Colonic mucosa (tissue), 4 donors: ENCODE measurements at places on chromosomes 4 and X. TPM values are rescaled to one million over a fixed set of nuclear protein-coding genes. Genes with fewer than 3 reads are reported as not detected.

- peak; percentile 50 for DNase-seq
Observed at GRCh38 chr4:148443512-148444295, 1.5 kb upstream of the NR3C2 start.

GRCh38 chrX:76922100-76922499 lies 494.6 kb downstream of the MAGEE1 start:
- no peak for DNase-seq

PNCK gene
- total RNA-seq, result 1.9 TPM

RCHY1 gene
- total RNA-seq, result 31.4 TPM

GRCh38 chr4:154740462-154740861 lies 3.3 kb upstream of the LRAT start:
- DNase-seq, result no peak

- no peak for DNase-seq
Observed at GRCh38 chr4:10640561-10641201, 43.9 kb downstream of the CLNK start.

DNA sequence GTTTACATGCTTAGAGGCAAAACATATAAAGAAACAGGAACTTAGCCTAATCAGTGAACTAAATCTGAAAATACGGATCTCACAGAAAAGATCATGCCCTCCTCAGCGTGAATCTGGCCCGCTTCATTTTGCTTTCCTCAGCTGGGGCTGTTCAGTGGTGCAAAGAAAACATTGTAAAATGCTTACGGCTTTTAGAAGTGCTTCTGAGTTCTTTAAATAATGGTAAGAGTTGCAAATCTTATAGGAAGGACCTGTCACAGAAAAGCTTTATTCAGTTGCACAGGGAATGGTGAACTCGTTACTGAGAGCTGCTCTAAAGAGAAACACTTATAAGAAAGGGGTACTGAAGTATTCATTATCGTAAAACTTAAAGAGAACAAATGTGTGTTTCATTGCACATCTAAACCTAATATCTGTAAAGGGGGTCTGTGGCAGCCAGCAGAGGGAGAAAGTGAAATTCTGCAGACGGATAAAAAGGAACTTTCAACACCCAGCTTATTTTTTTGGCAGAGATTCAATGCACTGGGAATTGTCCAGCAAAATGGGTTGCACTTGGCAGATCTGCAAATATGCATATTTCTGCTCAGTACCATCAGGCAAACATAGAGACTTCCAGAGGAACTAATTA lies 139.2 kb upstream of the ANK2 start:
- DNase-seq, result no peak

IL1RAPL2 gene
- not detected for total RNA-seq

DNA sequence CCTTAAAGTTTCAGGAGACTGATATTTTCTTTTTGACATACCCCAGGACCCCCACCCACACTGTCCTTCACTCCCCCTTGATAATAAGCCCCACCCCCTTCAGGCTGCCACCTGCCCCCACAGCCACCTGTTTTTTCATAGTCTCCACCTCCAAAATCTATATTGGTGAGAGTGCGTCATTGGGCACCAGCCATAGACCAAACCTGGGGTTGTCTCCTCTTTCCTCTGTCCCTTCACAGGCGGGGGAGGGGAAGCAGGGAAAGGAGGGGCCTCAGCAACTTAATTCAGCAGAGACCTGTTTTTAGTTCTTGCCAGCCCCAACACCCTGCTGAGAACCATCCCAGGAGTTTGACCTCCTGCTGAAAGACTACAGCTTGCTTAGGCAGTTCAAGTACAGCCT lies 1.1 kb downstream of the ARHGAP36 start:
- DNase-seq, result no peak

DNA sequence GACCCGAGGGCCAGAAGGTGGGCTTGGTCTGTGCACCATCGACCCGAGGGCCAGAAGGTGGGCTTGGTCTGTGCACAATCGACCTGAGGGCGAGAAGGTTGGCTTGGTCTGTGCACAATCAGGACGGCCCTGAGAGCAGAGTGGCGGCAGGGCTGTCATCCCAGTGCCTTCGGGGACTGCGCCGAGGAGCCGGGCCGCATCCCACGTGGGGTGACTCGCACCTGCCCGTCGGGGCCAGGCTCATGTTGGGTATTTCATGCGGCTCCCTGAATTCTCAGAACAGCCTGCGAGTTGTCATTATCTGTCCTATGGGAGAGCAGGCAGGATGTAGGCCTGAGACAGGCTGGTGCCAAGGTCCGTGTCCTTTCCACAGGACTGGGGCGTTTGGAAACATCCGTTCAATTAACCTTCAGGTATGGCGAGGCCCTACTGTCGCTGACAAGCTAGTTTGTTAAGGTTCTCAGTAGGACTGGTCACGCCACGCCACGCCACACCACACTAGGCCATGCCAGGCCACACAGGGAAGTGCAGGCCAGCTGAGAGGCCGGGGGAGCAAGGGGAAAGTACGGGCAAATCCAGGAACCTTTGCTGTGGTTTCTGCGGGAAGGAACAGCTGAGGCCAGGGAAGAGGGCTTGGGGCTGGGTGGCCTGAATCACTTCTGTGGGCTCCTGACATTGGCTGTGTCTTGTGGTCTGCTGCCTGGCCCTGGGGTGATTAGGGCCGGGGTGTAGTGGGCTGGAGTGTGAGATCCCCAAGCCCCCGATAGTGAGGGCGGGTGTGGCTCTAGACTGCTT lies 182.9 kb downstream of the AFAP1 start:
- no peak for DNase-seq

DNA sequence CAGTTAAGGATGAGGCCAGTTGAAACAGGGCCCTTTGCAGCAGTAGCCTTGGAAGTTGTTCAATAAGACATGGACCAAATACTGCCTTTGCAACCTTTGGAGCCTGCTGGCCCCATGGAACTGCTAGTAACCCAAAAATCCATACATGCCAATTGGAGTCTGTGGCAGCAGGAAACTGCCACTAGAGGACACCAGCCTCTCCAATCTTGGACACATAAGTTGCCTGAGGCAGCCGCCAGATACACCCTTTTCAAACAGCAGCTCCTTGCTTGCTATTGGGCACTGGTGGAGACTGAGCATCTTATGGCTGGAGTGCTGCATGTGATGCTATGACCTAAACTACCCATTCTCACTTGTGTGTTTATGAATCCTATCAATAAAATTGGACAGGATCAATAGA lies 14.8 kb upstream of the LAP3 start:
- DNase-seq, result no peak

FGFR3 gene
- 52.9 TPM for total RNA-seq

PHOX2B gene
- total RNA-seq, result 0.56 TPM

DNA sequence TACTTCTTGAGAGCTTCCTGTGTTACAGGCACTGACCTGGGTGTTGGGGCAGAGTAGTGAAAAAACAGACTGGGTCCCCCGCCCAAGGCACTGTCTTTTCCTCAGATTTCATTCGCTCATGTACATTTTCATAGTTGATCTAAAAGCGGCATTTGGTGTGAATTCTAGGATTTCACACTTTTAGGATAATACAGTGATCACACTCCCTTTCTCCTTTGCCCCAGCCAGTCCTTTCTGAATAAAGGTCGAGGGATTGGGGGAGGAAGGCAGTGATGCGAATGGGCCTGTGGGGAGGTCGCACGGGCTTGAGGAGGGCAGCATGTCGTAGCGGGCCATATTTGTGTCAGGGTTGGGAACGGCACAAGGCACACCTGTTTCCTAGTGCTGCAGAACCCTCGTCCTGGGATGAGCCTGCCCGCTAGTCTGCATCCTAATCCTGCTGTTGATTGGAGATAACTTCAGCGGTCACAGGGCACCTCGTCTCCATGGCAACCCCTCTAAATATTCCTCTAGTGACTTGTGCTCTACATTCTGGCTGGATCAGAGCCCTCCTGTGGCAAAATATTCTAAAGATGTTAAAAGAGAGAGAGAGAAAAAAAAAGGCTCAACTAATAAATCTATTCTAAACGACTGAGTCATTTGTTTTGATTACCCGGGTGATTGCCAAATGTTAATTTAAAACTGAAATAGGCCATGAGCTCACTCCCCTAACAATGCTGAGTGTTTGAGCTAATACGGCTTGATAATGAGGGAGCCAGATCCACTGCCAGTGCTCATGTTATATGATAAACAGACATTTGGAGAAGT lies 21.8 kb downstream of the FHL1 start:
- DNase-seq, result peak; percentile 36

GRCh38 chr4:82320351-82320750 lies 53.4 kb downstream of the HNRNPD start:
- DNase-seq, result no peak

DIPK2B gene
- total RNA-seq, result 1.5 TPM

DNA sequence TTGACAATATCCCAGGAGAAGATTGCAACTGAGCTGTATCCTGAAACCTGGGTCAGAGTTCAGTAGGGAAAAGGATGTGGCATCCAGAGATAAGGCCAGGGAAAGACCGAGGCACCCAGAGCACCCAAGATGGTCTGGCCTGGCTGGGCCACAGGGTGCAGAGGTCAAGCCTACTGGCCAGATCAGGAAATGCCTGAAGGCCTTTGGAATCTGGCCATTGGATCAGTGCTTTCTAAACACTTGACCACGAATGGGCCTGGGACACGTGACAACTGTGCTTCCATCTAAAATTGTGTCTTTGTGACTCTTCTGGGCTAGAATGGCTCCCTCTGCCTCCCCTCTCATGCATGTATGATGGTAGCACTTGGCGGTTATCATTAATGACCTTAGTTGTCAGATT lies 316.9 kb downstream of the EVC2 start:
- no peak for DNase-seq

CXCL3 gene
- total RNA-seq, result 20.2 TPM

GRCh38 chr4:121900132-121900983 lies 30.1 kb upstream of the BBS7 start:
- peak; percentile 44 for DNase-seq

DNA sequence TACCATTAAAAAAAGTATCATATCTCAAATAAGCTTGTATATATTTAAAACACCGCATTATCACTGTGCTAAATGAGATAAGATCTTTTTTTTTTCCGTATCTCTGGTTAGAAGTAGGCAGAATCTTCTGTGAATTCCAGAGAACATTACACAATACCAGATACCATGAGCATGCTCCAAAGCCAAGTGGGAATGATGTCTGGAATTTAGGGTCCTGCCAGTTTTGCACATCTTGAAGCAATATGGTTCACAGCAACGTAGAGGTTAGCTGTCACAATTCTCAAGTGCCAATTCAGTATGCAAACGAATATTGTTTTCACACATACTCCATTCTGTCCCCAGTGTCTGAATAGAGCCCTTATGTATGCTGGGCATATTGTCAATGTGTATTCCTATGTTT lies 127.5 kb upstream of the NEIL3 start:
- DNase-seq, result no peak
